ENCODE measurements at places on chromosomes 11 and 22.
A peak's percentile ranks its signal among the peaks of the same experiment; 100 is the strongest.

DNA sequence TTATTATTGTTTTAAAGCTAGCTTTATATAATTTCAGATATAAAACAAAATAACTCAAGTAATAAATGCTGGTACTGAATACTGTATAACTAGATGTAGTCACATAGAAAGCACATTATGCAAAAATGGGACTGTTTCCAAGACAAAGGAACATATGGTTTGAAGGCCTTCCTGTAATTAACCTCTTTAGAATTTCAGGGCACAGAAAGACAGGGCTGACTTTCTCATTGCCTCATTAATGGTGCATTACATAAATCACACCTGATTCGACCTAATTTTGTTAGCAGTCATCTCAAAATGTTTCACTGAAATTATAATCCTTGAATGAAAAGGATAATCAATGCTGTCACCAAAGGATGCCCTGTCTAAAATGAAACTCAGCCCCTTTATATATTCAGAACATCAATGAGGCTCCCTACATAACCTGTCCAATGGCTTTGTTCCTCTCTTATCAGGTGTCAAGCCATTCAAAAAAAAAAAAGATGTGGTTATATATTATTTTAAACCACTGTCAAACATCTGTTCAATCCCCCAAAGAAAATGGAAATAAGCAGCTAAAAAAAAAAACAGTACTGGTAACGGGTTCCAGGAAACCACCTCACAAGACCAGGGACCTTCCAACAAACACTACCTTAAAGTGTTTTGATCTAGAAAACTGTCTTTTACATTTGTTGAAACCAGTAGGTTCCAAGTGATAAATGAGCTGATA, 77.4 kb downstream of the FAM168A start:
- DNase-seq, result no peak

DNA sequence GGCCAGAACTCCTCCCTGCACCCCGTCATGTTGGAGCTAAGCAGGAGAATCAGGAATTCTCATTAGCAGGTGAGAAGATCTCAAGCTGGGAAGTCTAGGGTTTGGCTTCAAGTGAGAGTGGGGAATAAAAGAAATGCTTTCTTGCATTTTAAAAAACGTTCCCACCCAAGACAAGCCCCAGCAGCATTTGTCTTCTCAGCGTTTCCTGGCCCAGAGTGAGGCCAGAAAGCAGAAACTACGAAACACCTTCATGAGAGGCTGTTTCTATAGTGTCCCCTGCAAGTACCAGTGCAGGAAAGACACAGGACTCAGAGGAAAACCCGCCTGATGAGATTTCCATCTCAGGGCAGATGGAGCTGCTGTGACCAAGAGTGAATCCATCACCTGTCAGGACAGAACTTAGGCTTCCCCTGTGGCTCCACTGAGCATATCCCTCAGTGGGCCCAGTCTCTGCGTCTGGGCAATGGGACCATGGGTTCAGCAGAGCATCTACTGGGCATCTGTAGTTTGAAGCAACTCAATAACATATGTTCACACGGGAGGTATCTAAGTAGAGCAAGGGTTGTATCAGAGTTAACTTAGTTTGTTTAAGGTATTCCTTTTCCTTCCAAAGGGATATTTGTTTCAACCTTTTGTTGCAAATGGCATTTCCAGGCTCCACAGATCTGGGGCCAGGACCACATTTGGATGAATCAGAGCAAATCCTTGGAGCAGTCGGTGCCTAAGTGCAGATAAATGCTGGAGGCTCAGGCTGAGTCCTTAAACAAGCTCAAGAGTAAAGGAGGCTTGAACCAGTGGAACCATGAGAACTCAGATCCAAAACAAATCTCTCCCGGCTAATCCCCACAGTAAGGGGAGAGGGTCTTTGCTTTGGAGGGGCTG, 548.3 kb downstream of the MIAT start:
- DNase-seq, result no peak

DNA sequence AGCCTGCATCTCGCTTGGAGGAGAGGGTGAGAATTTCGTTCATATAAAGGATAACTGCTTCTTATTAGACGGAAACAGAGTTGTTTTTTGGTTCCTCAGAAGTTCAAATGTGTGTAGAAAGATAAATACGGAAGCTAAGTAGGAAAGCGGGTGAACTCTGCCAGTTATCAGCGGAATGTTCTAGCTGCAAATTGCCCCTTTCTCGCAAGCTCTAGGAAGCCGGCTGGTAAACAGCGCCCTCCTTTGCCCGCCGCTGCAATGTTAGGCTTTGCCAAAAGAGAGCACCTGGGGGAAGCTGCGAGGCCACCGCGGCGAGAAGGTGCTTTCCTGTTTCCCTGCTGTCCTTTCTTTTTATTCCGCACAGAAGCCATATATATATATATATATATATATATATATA, 67.0 kb downstream of the IGLL5 start:
- peak; percentile 13 for DNase-seq

GRCh38 chr22:47808236-47808635, 1045.8 kb downstream of the TBC1D22A start:
- DNase-seq, result no peak

- DNase-seq, result no peak
Observed at GRCh38 chr11:17770917-17771316, 36.3 kb downstream of the KCNC1 start.

GRCh38 chr11:95296165-95296564, 65.2 kb upstream of the SESN3 start:
- no peak for DNase-seq

DNA sequence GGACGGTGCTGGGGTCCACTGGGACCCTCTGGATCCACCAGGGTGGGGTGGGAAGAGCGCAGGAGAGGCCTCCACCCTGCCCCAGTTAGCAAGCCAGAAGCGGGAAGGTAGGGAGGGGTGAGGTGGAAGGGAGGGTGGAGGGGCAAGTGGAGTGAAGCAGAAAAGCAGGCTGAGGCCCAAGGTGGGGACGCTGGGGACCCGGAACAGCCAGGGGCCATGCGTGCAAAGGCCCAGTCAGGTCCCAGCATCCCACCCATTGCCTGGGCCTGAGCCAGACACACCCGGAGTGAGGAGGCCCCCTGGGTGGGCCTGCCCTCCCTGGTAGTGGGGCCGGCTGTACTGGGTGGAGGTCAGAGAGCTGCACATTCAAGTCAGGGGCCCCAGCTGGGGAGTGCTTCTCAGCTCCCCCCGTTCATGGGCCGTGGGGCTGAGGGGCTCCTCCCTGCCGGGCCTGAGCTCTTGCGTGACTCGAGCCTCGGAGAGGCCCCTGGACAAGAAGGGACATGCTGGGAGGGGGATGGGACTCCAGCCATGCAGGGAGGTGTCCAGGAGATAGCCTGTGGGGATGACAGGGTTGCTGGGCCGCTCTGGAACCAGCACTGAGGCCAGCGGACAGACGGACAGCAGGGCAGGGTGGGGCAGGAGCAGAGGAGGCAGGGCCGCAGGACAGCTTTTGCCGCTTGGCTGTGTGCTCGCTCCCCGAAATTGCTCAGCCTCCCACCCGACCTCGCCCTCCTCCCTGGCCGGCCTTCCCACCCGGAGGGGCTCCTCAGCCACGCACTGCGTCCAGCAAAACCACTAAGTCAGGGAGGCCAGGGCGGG, 7.7 kb downstream of the TNNT3 start:
- no peak for DNase-seq

GRCh38 chr22:46116491-46116958, 33.8 kb upstream of the PPARA start:
- DNase-seq, result peak; percentile 86

DNA sequence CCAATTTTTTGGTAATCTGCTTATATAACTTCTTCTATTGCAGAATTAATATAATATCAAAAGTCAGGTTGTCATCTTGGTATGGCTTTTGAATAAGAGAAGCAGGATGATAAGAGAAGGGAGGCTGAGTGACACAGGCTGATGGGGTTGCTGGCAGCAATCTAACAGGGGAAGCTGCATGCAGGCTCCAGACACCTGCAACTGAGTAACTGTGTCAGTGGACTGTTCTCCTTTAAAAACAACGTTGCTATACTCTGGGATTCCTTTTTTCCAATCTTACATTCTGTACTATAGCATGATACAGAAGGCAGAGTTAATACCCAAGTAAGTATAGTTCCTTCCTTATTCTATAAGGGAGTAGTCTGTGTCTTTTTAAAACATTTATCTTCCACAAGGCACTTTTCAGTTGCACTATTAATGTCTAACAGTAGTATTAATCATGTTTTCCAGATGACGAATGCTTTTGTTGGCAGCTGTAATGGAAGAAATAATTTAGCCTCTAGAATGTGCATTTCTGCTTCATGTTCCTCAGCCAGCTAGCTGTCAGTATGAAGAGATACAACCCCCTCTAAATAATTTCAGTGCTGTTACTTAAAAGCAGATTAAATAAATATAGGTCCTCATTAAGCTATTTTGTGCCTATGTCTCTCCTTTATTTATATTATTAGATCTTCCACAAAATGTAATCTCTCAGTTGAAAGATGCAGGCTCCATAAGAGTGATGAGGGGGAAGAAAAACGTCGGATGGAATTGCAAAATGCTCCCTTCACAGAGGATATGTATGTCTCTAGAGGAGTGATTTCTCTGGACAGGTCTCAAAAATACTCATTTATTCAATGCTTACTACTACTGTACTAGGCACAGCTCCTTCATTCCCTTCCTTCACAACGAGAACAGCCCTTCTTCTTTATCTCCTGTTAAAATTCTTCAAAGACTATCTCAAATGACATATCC, 50.8 kb downstream of the ATG16L2 start:
- DNase-seq, result no peak

Data from activated CD4-positive, alpha-beta T cell treated with anti-CD3 and anti-CD28 coated beads for 24 hours (primary cell).